Activated CD8-positive, alpha-beta memory T cell treated with anti-CD3 and anti-CD28 coated beads, Interleukin-2, amount 10 ng/mL, durations not matched to agents 7 days and 5 days (primary cell): ENCODE measurements at places on chromosomes 3 and 15.

- no peak for DNase-seq
Measured at GRCh38 chr3:138902171-138902570, 44.8 kb downstream of the FOXL2 start.

DNA sequence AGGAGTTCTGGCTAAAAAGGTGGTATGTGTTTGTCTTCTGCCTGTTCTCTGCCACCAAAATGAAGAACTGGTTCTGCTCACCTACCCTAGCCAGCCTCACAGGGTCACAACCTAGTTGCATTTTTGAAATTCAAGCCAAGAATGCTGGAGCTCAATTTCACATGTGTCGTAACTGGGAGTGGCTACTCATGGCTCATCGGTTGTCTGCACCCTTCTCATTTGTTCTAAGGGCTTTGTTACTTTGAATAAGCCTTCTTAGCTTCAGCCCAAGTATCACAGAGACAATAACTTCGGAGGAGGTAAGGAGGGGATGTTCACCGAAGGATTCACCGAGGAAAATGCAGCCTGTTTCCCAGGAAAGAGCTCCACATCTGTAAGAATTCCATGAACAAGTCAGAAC, 134.3 kb upstream of the RARB start:
- DNase-seq, result no peak

DNA sequence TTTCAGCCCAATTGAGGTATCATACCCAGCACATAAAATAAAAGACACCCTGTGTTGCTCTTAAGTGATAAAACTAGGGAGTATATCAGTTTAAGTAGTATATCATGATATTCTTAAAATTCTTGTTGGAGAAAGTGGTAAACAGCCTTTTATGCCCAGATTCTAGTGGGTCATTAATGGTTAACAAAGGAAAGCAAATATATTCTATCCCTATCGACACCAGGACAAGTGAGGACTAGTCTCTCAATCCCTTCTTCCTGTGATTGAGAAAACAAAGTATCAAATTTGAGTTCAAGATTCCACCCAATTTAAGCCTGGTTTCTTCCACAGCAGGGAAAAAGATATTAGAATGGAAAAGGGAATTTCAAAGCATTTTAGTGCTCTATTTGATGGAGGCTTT, 142.4 kb upstream of the IL12A start:
- no peak for DNase-seq

- no peak for DNase-seq
Measured at GRCh38 chr3:21962456-21962855, 211.4 kb upstream of the ZNF385D start.

- DNase-seq, result no peak
Measured at GRCh38 chr3:16060358-16060852, 114.1 kb upstream of the GALNT15 start.

- no peak for DNase-seq
Measured at GRCh38 chr3:52710512-52710911, 4.6 kb downstream of the SPCS1 start.

DNA sequence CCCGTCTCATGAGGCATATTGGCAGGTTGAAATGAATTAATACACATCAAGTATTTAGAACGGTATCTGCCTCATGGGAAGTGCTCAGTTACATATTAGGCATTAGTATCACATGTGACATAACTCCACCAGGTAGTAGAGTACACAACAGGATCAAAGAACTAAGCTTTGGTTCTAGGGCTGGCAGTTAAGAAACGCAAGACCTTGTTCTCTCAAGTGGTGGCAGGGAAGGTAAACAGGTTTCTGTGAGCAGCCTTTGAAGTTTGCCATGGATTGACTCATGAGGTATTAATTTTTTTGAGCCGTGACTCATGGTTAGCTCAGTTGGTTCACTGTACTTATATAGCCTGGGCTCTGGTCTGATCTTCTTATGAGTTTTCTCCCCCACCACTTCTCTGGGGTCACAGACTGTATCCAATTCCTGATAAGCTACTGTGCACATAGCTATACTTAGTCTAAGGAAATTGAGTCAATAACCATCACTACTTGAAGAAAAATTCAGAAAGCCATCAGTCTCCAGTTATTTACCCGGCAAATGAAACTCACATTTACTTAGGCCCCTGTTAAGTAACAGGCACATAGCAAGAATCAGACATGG, 155.6 kb upstream of the STT3B start:
- DNase-seq, result no peak

GRCh38 chr3:34957677-34958076, 681.6 kb upstream of the ARPP21 start:
- DNase-seq, result no peak

DNA sequence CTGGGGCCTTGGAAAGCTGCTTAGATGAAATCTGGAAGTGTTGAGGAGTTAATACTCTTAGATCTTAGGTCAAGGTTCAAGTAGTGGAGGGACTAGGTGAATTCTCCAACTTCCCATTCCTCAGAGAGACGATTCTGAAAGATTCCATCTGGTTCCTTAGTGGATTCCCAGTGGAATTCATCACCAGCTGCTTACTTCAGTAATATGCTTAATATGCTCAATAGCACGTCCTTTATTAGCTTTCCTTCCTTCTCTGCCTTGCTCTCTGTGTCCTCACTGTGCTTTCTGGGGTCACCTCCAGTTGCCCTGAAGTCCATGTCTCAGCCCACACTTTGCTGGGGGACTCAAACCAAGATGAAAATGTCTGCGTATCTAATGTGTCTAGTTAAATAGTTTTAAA, 31.0 kb downstream of the CEP63 start:
- DNase-seq, result no peak

DNA sequence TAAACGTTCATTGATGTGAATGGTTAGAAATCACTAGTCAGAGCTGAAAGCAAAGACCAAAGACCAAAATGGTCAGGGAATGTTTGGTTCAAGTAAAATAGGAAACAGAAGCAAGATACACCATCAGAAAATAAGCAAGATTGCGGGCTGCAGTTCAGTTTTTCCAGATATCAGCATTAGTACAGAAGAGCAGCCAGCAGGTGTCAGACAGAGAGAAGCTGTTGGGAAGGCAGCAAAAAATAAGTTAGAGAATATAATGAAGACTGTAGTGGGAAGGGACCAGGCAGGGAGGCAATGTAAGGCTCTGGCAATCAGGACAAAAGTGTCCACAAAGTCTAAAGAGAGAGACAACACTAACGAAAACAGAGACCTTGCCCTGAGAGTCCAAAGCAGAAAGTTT, 639.4 kb upstream of the NAALADL2 start:
- DNase-seq, result no peak

GRCh38 chr3:182045736-182046135, 334.0 kb downstream of the SOX2 start:
- no peak for DNase-seq

DNA sequence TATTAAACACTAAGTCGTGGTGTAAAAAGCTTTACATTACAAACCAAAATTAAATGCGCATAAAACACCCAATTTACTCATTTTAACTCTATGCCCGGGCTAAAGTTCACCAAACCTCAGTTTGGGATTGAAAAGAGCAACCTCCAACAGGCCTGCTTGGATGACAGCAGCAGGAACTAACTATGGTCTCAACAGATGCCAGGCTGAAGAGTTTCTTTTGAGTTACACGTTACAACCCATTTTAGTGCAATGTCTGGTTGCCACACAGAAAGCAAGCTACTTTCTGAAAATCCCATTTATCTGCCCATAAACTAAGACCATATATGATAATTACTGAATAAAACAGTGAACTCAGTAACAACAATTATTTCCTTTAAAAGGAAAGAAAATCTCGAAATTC, 2.2 kb downstream of the SATB1 start:
- no peak for DNase-seq

- DNase-seq, result no peak
Measured at GRCh38 chr3:54198556-54198955, 76.2 kb downstream of the CACNA2D3 start.

GRCh38 chr3:113985541-113985940, 37.7 kb downstream of the ZDHHC23 start:
- DNase-seq, result no peak

DNA sequence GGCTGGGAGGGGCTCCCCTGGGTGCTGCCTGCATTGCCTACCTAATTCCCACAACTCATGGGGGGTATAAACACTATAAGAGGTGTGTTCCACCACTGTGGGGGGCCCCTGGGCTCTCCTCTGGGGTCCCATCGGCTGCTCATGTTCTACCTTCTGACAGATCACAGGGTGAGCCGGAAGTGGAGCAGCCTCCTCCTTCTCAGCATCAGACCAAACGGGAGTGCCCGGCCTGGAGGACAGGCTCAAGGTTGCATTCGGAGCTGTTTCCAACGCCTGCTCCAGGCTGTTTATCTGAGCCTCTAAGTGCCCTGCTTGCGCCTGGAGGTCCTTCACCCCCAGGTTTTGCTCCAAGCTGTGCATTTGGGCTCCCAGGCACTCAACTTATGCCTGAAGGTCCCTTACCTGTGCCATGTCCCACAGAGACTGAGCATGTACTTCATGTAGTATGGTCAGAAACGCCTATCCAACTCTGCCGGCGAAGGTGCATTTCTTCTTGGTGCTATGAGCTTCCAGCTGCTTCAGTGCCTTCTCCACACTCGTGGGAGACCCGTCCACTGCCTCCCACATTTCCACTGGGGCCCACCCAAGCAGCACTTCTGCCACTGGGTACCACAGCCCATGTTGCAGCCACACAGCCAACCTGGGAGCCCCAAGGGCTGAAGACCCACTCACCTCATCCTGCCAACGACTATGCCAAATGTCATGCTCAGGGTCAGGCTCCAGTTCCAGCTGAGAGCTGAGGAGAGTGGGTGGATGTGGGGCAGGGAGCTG, 232.1 kb downstream of the IGSF11 start:
- no peak for DNase-seq

DNA sequence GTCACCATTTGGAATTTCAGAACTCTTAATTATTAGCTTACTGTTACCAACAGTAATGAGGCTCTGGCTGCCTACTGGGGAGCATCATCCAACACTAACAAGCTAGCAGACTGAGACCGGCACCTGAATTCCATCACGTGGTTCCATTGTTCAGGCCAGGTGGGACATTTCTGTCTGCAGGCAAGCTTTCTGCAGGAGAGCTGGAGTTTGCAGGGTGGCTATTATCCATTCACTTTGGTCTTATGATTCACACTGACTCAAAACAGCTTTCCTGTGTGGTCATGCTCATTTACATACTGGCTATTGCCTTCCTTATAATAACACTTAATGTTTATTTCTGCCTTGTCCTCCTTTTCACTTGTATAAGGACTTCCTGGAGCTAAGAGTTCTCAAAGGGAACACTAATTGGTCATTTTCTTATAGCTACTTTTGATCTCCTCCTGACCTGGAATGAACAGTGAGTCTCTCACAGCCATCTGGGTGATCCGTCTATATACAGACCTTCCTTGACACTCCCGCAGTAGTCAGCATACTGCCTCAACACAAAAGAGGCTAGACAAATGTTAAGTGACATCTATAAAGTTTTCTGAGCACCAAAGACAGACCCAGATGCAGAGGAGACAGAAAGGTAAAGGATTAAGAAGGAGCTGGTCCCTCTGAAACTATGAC, 695.4 kb downstream of the FHIT start:
- no peak for DNase-seq

- DNase-seq, result no peak
Measured at GRCh38 chr15:65088643-65089021, 12.1 kb downstream of the KBTBD13 start.

DNA sequence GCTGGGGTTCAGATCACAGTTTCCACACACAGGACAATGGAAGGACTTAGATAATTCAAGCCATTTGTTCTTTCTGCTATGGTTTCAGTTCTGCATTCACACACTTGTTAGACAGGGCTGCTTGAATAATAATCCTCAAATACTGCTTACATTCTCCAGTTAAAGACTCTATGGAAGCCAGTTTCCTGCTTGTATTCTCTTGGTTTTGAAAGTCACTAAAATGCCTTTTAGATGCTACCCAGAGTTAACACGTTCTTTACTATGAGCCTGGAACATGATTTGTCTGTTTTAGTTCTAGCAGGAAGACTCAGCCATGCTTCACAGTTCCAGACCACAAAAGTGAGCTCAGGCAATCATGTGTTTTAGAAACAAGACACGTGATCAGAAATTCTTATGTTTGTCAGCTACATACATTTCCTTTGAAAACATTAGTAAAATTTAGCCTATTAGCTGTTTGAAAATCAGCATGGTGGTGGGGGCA, 152.4 kb downstream of the LEKR1 start:
- no peak for DNase-seq

- DNase-seq, result no peak
Measured at GRCh38 chr3:143208976-143209714, 89.6 kb downstream of the CHST2 start.

GRCh38 chr3:196168808-196169391, 42.3 kb downstream of the ZDHHC19 start:
- DNase-seq, result no peak

GRCh38 chr3:172315401-172316091, 132.7 kb downstream of the GHSR start:
- DNase-seq, result no peak

DNA sequence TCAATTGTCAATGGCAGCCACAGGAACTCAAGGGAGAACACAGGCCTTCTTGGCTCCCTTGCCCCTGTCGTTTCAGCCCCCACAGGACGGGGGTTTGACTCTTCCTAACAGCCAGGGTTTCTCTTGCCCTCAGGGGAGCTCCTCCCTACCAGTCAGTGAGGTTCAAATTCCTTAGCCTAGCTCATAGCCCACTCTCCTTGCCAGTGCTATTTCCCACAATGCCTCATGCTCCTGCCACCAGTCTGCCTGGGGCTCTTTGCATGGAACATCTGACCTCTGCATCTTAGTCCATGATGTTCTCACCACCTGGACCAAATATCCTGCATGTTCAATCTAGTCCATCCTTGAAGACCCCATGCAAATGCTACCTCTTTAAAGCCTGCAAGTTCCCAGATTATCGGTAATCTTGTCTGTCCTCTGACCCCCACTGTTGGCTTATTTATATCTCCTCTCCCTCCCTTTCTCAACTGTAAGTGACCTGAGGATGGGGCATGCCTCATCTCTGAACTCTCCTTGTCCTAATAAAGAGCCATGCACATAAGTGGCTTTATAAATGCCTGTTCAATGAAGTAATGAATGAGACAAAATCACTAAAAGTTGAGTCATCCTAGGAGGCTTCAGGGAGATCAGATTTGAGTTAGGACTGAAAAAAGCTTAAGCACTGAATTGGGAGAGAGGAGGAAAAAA, 78.0 kb downstream of the MYO1E start:
- DNase-seq, result no peak

DNA sequence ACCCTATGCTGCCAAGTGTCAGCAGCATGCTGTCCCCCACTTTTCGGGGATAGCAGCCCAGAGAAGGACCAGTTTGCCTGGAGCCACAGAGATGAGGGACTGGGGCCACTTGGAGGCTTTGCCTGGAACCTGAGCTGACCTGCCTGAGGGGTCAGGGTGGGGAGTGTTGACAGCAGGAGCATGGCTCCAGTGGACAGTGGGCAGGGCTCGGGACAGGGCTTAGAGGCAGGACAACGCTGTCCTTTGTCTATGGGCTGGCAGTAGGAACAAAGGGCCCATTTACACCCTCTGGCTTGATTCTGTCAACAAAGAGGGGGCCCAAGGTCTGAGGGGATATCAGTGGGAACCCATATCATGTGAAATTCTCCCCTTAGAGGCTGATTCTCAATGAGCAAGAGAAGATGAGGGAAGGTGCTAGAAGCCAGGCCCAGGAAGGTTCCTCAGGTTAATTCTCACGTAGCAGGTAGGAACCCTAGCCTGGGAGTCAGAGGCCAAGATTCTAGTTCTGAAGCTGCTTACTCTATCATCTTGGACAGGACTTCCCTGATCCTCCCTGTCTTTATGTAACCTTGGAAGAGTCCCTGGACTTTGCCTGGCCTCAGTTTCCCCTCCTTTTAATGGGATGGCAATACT, 29.7 kb upstream of the HHATL start:
- no peak for DNase-seq

GRCh38 chr3:101813817-101814440, 34.9 kb downstream of the NXPE3 start:
- no peak for DNase-seq

GRCh38 chr15:70618929-70619328, 144.4 kb downstream of the UACA start:
- no peak for DNase-seq
